Right lung (tissue), 10 donors: ENCODE measurements at places on chromosomes 1 and 21. TPM values are rescaled to one million over a fixed set of nuclear protein-coding genes. Genes with fewer than 3 reads are reported as not detected.
A peak's percentile ranks its signal among the peaks of the same experiment; 100 is the strongest.

- peak; percentile 59 for DNase-seq
These were observed 1.1 kb downstream of the RALGPS2 start for GRCh38 chr1:178726087-178726517.

DNA sequence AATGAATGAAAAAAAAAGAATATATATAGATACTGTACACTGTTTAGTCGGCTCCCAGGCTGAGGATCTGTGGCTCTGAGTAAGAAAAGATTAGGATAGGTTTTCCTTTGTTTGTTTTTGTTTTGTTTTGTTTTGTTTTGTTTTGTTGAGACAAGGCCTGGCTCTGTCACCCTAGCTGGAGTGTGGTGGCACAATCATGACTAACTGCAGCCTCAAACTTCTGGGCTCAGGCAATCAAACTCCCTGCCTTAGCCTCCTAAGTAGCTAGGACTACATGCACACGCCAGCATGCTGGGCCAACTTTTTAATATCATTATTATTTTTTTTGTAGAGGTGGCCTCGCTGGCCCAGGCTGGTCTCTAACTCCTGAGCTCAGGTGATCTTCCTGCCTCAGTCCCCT lies 87.9 kb upstream of the PTBP2 start:
- no peak for DNase-seq

- DNase-seq: peak; percentile 70
These were observed 21.7 kb downstream of the PDXK start for GRCh38 chr21:43740497-43741156.

The ZYG11B gene
- 27.8 TPM for polyA plus RNA-seq

DNA sequence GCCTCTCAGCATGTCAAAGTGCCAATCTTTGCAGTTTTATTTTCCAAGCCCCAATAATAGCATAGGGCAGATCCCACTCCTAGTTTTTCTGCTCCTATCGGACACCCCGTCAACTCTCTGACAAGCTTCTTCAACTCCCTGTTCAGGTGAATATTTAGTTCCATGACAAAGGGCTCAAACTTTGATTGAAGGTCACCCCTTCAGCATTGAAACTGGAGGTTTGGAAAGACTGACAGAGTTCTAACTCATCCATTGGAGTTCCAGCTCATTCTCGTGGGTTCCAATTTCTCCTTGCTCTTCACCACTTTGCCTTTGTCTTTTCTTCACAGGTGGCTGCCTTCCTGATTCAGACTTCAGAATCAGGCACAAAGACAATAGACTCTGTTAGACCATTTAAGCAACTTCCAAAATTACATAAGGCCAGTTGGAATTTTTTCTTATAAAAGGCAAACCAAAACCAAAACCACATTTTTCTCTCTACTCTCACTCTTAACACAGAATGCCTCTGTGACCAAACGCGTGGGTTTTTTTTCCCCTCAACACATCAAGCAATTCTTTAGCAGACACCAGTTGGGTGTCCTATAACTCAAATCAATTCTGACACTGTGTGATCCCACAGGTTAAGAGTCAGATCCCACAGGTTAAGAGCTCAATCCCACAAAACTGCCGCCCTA lies 169.3 kb upstream of the USP25 start:
- DNase-seq: no peak

GRCh38 chr1:68120136-68120791 lies 69.8 kb upstream of the DIRAS3 start:
- DNase-seq: peak; percentile 45

DNA sequence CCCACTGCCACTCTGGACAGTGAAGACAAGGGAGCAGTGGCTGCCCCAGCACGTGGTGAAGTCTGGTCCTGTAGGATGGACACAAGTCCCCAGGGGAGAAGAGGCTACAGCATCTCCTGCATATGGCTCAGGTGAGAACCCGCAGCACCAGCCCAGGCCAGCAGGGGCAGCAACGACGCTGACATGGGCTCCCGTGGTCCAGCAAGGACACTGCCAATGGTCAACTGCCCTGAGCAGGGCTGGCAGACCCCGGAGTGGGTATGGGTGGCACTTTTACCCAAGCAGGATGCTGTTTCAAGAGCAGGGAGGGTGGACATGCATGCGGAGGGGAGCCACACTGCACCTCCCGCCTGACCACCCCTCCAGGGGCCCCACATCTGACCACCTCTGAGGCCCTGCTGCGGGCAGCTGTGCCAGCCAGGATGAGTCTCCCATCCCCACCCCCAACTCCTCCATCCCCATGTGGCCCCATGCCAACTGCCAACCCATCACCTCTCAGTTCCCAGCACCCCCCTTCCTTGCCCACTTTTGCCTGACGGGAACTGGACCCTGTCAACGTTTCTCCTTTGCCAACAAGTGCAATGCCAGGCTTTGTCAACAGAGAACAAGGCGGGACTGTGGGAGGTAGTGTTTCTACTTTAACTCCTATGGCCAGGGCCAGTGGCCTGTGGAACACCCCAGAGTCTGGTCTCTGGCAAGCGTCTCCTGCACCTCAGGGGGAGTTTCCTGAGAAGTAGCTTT lies 8.6 kb downstream of the MORN1 start:
- no peak for DNase-seq

DNA sequence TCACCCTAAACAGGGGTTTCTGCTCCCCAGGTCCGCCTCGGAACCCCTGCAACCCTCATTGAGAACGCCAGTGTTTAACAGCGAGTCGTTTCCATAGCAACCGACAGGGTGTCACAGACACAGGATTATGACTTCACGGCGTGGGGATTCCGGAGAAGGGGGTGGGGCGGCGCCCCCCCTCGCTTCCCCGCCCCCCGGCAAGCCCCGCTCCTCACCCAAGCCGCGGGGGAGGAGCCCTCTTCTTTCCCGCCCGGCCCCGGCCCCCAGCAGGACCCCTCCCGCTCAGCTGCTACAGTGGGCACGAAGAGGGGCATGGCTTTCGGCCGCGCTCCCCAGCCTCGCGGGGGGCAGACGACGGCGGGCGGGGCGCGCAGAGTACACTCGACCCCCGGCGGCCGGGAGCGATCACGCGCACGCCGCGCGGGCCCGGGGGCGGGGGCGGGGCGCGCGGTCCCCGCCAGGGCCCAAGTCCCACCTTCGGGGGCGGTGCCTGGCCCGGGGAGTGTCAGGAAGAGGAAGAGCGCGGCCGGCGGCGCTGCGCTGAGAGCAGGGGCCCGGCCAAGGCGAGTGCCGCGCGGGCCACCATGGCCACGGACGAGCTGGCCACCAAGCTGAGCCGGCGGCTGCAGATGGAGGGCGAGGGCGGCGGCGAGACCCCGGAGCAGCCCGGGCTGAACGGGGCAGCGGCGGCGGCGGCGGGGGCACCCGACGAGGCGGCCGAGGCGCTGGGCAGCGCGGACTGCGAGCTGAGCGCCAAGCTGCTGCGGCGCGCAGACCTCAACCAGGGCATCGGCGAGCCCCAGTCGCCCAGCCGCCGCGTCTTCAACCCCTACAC lies at the start of gene EFHD2:
EFHD2 (plus strand) TSS at position 501 of the 835 bp plus-strand sequence; CDS start at position 585, 84 bp downstream.
- DNase-seq: peak; percentile 82

DNA sequence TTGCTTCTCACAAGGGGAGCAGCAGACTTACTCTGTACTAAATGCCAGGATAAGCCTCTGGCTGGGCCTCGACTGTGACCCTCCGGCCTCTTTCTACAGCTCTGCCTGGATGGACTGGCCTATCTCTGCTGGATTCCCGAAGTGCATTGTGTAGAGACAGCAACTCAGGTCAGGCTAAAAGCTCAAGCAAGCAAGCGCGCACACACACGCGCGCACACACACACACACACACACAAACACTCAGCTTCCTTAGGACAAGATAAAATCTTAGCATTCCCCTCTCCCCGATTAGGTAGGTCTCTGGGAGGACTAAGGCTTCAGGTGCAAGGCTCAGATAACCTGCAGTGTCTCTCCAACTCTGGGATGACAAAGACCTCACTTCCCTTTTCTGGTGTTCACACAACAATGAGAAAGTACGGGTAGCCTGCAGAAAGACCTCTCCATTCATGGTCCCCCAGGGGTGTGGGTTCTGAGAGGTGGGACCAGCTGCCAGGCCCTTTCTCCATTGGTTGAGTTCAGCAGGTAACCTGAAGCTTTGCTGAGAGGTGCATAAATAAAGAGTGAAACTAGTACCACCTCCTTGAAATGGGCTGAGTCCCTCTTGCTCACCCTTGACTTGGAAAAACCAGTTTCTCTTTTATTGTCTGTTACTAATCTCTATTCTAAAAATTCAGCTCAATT lies 155.1 kb upstream of the CAMK1G start:
- peak; percentile 42 for DNase-seq

DNA sequence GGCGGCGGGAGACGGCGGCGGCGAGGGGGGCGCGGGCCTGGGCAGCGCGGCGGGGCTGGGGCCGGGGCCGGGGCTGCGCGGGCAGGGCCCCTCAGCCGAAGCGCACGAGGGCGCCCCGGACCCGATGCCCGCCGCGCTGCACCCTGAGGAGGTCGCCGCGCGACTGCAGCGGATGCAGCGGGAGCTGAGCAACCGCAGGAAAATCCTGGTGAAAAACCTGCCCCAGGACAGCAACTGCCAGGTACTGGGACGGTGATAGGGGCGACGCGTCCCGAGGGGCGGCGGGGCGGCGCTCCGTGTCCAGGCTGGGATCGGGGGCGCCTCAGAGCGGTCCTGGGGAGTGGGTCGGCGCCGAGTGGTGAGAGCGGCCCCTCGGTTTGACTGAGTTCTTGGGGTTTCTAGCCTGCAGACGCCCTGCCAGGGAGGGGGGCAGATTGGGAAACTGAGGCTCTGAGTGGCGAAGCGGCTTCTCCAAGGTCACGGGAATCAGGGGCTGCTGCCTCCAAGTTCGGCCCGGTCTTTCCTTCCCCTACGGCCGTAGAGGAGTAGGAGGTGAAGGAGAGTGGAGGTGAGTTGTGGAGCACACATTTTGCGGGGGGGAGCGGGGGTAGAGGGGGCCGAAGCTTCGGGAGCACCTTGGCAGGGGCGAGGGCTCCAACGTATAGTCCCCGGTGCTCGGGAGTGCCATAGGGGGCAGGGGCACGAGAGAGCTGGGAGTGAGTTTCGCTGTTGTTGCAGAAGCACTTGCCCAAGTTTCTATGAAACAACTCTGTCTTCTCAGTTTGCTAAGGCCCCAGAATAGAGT lies 508 bp downstream of the RAVER2 start:
- peak; percentile 49 for DNase-seq

- no peak for DNase-seq
These were observed 16.1 kb downstream of the FH start for GRCh38 chr1:241503444-241503843.

GRCh38 chr1:111513410-111514020 lies 10.1 kb upstream of the ADORA3 start:
- DNase-seq: no peak

DNA sequence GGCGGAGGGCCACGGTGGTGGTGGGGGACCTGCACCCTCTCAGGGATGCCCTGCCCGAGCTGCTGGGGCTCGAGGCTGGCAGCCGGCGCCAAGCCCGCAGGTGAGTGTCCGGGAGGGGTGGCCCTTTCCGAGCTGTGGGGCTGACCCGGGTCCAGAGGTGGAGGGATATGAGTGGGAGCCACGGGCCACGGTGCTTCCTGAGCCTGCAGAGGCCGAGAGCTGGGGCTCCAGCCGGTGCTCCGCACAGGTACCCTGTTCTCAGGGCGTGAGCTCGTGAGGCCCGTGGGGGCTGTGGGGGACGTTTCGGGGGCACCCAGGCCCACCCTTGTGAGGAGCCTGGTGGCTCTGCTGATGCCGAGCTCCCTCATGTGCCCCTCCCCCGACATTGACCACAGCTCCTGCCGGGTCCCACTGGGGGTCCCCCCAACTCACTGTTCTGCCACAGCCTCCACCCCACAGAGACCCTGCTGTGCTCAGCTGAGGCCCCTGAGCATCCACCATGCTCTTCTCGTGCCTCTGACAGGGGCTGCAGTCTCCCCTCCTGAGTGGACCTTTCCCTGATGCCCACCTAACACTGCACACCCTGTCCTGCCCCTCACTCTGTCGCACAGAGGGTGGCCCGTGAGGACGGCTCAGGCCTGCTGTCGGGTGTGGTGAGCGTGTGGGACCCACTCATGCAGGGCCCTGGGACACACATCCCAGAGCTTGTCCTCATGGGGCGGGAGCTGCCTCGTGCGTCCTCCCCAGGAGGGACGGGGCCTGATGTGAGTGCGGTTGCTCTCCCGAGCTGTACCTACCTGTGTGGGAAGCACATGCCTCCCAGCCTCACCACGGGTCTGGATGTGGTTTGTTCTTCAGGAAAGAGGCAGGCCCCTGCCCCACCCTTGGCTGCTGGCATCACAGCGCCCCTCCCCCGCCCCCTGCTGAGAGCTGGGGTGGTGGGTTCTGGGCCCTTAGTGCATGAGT lies 27.5 kb downstream of the SLX9 start:
- no peak for DNase-seq

- no peak for DNase-seq
These were observed 54.2 kb upstream of the SSBP3 start for GRCh38 chr1:54460351-54460750.

- no peak for DNase-seq
These were observed 10.5 kb upstream of the SPEN start for GRCh38 chr1:15836772-15837669.

The ANGPTL3 gene
- 1.3 TPM for polyA plus RNA-seq

DNA sequence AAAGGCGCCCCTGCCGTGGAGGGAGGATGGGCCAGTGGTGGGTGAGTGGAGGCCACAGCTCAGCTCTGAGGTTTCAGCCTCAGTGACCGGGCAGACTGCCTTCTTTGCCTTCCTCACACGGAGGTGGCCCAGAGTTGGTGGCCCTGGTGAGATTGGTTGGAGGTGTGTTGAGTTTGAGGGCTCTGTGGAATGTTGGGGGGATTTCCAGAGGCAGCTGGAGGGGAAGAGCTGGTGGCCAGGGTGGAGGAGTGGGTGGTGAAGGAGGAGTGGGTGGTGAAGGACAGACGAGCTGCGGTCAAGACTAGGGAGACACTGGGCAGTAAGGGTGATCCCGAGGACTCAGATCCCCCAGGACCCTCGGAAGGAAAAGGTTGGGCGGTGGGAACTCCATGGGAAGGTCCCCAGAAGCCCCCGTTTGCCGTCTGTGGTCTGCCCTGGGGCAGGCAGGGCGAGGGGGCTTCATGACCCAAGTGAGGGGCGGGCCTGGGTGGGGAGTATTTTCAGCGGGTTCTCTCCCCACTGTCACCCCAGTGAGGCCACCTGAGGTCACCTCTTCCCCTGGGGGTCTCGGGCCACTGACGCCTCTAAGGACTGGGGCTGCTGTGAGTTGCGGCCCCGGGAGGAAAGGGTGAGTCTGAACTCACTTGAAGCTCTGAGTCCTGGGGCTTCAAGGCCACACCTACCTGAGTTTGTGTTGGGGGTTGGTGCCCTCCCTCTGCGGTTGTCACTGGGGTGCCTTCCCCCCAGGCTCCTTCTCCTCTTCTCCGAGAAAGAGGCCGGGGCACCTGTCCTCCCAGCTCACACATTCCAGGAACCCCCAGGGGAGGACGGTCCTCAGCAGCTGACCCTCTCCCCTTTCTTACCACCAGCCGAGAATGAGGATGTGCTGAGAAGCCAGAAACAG lies 22.7 kb upstream of the PIK3CD start:
- DNase-seq: no peak

The PCBP3 gene
- 2.5 TPM for polyA plus RNA-seq

- DNase-seq: no peak
These were observed 332.0 kb upstream of the VAMP3 start for GRCh38 chr1:7438921-7439655.

The WDR64 gene
- 0.22 TPM for polyA plus RNA-seq
